ENCODE measurements at places on chromosomes 6 and 20.

- DNase-seq: no peak
These were observed 142.3 kb upstream of the TENT5A start for GRCh38 chr6:81894788-81895271.

DNA sequence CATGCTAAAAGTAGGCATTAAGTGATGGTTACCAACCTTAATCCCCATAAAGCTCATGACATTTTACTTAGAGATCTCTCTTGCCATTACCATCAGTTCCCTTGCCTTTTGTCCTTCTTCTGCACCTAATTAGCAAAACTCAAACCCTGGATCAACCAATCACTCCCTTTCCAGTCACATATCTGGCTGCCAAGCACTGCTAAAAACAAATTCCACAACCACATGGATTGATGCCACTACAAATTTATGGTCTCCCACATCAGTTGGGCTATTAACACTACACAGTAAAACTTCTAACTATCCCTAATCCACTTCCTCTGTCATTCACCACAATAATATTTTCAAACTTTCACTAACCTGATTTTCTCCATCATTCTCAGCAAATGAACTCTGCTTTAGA lies 54.3 kb upstream of the RNF146 start:
- DNase-seq: no peak

DNA sequence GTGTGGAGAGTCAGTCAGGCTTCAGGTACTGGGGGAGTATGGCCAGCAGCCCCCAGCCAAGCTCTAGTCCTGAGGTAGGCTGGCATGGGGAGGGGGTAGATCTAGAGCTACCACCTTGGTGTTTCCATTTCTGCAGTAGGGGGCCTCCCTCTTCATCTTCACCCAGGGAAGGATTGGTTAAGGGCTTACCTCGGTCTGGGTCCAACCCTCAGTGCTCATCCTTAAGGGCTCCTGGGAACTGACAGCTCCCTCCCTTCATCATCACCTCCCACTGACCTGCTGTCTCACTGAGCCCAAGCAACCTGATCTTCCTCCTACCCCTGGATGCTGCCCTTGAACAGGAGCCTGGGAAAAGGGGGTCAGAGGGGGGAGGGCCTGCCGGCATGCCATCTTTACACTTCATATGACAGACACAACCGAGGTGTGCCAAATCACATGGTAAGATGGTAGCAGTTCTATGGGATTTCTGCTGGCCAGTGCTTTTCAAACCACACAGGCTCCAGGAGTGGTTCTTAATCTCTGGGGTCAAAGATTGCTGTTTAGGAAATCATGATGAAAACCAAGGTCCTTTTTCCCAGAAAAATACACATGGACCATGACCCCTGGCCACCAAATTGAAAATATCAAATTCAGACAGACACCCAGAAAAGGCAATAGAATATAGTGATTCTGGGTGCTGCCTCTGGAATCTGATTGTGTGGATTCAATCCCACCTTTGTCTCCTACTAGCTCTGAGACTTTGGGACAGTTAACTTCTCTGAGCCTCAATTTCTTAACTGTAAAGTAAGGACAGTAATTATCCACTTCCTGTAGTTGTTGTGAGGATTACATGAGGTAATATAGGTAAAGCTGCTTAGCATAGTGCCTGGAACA lies 3.0 kb downstream of the TP53INP2 start:
- no peak for DNase-seq

GRCh38 chr6:36649701-36650484 lies 28.6 kb upstream of the CDKN1A start:
- no peak for DNase-seq

DNA sequence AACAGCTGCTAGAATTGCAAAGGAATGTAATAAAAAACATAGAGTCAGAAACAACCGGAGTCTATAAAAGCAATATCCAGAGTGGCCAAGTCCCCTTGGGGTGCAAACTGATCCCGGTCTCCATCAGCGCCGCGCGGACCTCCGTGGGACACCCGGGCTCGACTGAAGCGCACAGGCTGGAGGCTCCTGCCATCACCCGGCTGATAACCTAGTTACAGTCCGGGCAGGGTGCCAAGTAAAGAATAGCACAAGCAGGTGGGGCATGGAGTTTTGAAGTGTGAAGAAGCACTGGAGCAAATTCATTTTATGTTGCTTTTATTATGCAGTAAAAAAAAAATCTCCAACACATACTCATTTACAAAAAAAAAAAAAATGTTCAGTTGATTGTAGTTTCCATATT lies 205.1 kb upstream of the GMDS start:
- DNase-seq: no peak
